Lung (tissue), 17 donors: ENCODE measurements at places on chromosomes 2 and 18.

DNA sequence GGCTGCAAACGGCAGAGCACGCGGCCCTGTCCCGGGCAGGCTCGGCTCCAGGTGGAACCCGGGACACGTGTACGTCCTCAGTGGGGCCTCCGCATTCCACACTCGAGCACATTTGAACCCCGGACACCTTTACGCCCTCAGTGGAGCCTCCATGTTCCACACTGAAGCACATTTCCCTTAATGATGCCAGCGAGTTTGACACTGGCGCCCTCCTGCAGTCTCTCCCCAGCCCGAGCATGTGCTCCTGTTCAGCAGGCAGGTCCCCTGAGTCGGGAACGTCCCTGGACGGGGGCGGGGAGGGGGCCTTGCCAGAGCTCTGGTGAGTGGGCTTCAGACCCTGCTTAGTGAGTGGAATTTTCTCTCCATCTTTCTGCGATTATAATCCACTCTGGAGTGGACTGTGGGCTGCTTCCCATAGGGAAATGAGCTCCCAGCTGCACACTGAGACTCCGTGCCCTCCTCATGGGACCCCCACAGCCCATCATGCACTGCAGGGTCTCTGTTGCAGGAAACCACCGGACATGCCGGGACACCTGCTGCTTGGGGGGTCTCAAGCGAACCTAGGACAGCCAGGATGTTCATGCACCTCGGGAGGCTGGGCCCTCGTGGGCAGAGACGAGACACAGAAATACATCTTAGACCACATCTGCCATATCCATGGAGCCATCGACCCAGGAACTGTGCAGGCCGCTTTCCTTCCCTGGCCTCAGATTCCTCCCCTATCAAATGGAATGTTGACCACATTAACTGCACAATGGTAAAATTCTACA is 70.3 kb upstream of the SNTG2 start:
- DNase-seq = no peak
- H3K36me3 ChIP-seq = no peaks in the 10 kb centered on the region
- no peaks in the 10 kb centered on the region for H3K4me1 ChIP-seq

DNA sequence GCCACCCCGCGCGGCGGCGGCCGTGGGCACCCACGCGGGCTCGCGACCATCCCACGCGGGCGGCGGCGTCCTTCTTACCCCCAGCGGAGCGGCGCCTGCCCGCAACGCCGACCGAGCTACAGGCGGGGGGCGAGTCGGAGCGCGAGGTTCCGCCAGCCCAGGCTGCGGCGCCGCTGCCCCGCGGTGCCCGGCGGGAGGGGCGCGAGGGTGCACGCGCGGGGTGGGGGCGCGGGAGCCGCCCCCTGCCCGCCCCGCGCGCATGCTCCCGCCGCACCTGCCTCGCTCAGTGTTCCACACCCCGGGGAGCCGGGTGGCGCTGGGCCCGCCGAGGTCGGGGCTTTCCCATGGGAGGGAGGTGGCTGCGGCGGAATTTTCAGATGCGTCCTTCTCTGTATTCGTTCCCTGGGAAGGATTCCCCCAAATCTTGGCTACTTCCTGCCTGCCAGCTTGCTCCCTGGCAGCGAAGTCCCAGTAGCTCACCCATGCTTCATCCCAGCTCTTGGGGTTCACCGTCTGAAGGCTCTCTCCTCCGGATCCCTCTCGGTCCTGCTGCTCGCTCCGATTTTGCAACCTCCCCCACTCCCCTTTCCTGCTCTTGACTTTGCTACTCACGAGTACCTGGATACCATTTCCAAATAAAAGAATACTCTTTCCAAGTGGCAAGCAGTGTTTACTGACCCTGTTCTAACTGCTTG is at the start of gene L3MBTL4:
Gene L3MBTL4, minus strand, starts transcription at position 189 of the 695 bp plus-strand sequence. CDS start 103,286 bp downstream, outside the sequence.
- peaks cover 3% of the 10 kb centered on the region for H3K27me3 ChIP-seq
- peak within 1 kb of the TSS; percentile 81 for H3K4me3 ChIP-seq
- H3K4me1 ChIP-seq = peaks cover 7% of the 10 kb centered on the region
- no peaks in the 10 kb centered on the region for H3K36me3 ChIP-seq
- peak within 1 kb of the TSS; percentile 71 for H3K27ac ChIP-seq

- H3K27ac ChIP-seq = no peak overlapping the region
- H3K36me3 ChIP-seq = no peaks in the 10 kb centered on the region
- H3K27me3 ChIP-seq = peaks cover 23% of the 10 kb centered on the region
Measured at GRCh38 chr2:142130111-142131009, 456 bp downstream of the LRP1B start.

DNA sequence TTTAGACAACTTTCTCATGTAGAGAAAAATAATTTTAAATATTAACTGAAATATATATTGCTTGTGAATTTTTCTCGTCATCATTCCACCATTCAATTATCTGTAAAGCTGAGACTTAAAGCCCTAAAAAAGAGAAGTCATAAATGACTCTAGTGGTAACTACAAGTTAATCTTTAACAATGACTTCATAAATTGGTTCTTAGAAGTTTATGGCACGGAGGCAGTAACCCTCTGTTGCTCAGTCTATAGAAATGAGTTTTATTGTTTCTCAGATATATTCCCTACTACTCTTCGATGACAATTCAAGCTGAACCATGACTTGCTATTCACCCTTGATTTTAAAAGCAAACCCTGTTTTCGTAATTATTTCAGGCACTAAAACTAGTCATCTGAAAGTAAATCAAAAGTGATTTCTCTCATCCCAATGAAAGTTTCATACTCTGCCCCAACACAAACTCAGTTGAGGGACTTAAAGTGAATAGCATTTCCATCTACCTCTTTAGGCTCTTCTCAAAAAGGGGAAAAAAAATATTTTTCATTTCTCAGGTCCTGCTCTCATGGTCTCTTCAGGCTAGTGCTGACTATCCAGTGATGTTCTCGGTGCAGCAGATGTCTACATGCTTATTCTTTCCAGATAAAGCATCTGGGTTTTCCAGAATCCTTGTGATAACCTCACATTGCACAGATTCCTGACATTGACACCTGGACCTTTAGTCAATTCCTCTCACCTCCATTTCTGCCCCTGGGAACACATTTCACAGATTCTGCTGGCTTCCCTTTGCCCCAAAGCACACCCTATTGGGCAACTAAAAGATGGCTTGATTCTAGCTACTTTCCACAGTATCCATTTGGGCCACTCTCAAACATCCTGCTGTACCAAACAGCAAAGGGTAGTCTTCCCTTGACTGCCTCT is 207.8 kb upstream of the LRATD1 start:
- H3K27ac ChIP-seq = no peak overlapping the region
- no peaks in the 10 kb centered on the region for H3K4me1 ChIP-seq
- H3K36me3 ChIP-seq = no peaks in the 10 kb centered on the region

GRCh38 chr2:25379535-25379934 is 37.8 kb upstream of the DNMT3A start:
- no peak for DNase-seq

- peak; percentile 81 for DNase-seq
- H3K4me3 ChIP-seq = no peak overlapping the region
- H3K4me1 ChIP-seq = no peaks in the 10 kb centered on the region
- H3K27ac ChIP-seq = no peak overlapping the region
- H3K27me3 ChIP-seq = no peaks in the 10 kb centered on the region
- no peaks in the 10 kb centered on the region for H3K36me3 ChIP-seq
Measured at GRCh38 chr2:142997231-142997630, 119.8 kb downstream of the KYNU start.

DNA sequence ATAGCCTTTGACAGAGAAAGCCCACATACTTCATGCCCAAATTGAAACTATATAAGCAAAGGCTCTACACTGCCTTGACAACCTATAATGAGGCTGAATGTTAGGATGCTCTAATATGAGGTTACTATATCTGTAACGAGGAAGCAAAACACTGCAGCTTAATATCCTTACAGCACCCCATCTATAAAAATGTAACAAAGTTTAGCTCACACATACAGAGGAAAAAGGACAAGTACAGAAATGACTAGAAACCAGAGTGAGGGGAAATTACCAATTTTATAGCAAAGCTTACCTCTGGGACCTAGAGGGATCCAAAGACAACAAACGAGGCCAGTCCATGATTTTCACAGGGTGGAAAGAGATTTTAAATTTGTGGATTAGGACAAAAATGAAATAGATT is 138.5 kb downstream of the COL4A4 start:
- H3K36me3 ChIP-seq = no peaks in the 10 kb centered on the region
- H3K27ac ChIP-seq = no peak overlapping the region
- no peaks in the 10 kb centered on the region for H3K27me3 ChIP-seq

DNA sequence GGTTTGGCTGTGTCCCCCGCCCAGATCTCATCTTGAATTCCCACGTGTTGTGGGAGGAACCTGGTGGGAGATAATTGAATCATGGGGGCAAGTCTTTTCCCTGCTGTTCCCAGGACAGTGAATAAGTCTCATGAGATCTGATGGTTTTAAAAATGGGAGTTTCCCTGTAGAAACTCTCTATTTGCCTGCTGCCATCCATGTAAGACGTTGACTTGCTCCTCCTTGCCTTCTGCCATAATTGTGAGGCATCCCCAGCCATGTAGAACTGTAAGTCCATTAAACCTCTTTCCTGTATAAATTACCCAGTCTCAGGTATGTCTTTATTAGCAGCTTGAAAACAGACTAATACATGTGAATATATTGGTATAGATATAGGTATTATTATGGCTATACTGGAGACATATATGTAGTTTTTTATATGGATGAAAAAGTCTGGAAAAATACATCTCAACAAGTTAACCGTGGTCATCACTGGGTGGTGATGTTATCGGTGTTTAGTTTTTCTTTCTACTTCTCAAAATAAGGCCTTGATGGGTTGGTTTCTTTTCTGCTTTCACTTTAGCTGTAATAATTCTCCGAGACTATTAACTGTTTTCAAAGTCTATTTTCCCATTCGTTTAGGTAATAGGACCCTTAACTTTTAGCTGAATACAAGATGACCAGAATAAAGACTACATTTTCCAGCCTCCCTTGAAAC is 39.1 kb upstream of the NCOA1 start:
- H3K36me3 ChIP-seq = no peaks in the 10 kb centered on the region
- no peak overlapping the region for H3K4me3 ChIP-seq
- H3K4me1 ChIP-seq = no peaks in the 10 kb centered on the region
- no peaks in the 10 kb centered on the region for H3K27me3 ChIP-seq
- no peak for DNase-seq
- no peak overlapping the region for H3K27ac ChIP-seq

DNA sequence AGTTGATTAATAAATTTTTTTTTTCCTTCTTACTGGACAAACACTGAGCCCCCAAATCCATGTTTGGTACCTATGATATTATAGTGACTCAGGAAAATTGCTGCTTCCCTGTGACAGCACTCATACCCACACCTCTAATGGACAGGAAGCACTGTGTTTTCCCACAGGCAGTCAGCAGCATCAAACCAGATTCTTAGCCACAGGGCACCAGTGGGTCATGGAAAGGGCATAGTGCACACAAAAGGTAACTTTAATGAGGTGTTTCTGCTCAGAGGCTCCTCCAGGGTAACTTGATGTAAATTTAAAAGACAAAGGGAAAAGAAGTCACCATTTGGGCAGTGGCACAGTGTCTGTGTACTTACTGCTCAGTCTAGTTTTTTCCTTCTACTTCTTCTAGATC is 34.1 kb downstream of the SERPINB11 start:
- no peaks in the 10 kb centered on the region for H3K4me1 ChIP-seq
- no peaks in the 10 kb centered on the region for H3K36me3 ChIP-seq
- H3K27ac ChIP-seq = no peak overlapping the region
- H3K27me3 ChIP-seq = no peaks in the 10 kb centered on the region
- H3K4me3 ChIP-seq = no peak overlapping the region

DNA sequence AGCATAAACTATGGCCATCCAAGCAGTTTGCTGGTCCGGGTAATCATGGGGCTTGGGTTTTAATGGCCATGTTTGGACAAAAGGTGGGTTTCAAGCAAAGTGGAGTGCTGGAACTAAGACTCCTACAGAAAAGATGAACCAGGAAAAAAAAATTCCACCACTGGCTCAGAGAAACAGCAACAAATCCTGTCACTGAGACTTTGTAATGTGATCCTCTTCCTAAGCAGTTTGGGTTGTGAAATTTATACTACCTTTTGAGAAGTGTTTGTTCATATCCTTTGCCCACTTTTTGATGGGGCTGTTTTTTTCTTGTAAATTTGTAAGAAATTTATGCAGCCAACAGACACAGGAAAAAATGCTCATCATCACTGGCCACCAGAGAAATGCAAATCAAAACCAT is 40.2 kb downstream of the MRPL33 start:
- H3K27me3 ChIP-seq = no peaks in the 10 kb centered on the region
- H3K27ac ChIP-seq = no peak overlapping the region
- DNase-seq = no peak
- H3K36me3 ChIP-seq = no peaks in the 10 kb centered on the region
- H3K4me3 ChIP-seq = no peak overlapping the region

DNA sequence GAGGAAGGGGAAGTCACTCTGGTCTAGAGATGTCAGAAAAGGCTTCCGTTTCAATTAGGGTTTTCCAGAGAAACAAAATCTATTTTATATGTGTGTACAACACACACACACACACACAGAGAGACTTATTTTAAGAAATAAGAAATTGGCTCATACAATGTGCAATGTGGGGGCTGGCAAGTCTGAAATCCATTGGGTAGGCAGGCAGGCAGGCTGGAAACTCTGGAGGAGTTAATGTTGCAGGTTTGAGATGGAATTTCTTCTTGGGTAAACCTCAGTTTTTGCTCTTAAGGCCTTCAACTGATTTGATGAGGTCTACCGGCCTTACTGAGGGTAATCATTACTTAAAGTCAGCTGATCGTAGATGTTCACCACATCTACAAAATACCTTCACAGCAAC is 62.6 kb downstream of the MDH1 start:
- no peaks in the 10 kb centered on the region for H3K36me3 ChIP-seq
- peaks cover 3% of the 10 kb centered on the region for H3K4me1 ChIP-seq
- H3K27ac ChIP-seq = no peak overlapping the region
- H3K27me3 ChIP-seq = no peaks in the 10 kb centered on the region
- no peak for DNase-seq

GRCh38 chr2:10380048-10380926 is 67.8 kb downstream of the ODC1 start:
- H3K4me1 ChIP-seq = no peaks in the 10 kb centered on the region
- H3K27me3 ChIP-seq = no peaks in the 10 kb centered on the region

DNA sequence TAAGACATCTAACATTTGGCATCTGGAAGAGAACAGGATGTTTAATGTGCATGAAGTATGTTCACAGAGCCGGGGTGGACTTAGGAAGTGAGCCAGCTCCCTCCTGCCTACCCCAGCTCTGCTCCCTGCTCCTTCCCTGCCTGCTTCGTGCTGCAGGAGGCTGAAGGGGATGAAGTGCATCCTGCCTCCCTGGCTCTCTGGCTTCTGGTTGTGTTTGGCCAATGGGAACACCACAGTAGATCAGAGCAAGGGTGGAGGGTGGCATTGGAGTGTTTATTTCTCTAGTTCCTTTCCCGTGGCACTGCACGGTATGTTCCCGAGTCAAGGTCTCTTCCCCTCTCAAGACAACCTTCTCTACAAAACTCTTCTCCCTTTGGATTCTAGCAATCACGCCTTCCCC is 379.9 kb downstream of the CLIP4 start:
- no peak for DNase-seq
- H3K4me3 ChIP-seq = no peak overlapping the region
- H3K36me3 ChIP-seq = no peaks in the 10 kb centered on the region

DNA sequence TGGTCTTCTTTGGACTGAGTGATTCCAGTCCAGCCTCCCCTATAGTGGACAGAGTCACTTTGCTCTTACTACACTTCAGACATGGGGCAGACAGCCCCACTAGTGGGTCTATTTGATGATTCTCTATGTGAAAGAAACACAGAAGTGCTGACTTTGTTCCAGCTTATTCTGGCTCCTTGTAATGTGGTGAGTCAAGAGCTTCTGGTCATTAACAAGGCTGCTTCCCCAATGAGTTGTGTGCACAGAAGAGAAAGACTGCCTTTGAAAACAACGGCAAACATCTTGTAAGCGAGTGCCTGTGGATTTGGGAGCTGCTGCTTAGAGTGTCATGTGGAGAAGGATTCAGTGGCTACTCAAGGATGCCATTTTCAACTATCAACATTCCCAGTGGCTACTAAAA is 39.1 kb downstream of the RMC1 start:
- no peaks in the 10 kb centered on the region for H3K27me3 ChIP-seq
- no peaks in the 10 kb centered on the region for H3K4me1 ChIP-seq
- H3K36me3 ChIP-seq = peaks cover 58% of the 10 kb centered on the region
- DNase-seq = no peak
